ENCODE measurements at places on chromosomes 1 and 21. TPM values are rescaled to one million over a fixed set of nuclear protein-coding genes. Genes with fewer than 3 reads are reported as not detected.

The CFAP141 gene
- total RNA-seq, result not detected

The GPR25 gene
- total RNA-seq, result not detected

The STIL gene
- 7.0 TPM for total RNA-seq

The GPR157 gene
- 4.8 TPM for total RNA-seq

Measured in bladder microvascular endothelial cell (primary cell).